ENCODE measurements at places on chromosomes 11 and 22. TPM values are rescaled to one million over a fixed set of nuclear protein-coding genes. Genes with fewer than 3 reads are reported as not detected.

GRCh38 chr11:70353900-70354568 is 44.3 kb upstream of the CTTN start:
- no peak for DNase-seq

- no peak for DNase-seq
Measured at GRCh38 chr22:49255741-49256318, 571.8 kb downstream of the BRD1 start.

DNA sequence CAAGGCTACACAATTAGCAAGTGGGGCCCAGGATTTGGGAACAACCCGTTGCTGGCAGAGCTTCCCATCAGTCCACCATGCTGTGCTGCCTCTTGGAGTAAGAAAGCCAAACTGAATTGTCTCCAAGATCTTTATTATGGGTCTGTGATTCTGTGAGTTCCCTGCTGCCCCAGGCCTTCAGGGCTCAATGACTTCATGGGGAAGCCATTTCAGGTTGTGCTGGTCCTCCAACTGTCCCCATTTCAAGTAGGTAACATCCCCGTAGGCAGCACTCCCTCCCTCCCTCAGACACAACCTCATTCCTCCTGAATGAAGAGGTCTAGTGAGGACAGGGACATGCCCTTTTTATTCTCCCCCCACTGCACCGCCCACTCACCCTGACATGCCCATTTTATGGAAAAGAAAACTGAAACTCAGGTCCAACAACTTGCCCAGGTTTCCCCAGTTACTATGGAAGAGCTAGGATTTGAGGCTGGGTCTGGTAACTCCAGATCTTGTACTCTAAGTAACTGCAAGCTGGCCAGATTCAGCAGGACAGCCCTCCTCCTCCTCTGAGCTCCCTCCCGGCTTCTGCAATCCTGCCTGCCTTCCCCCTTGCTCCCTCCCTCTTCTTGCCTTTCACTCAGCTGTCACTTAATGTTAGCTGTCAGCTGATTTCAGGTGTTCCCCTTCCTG is 8.2 kb upstream of the YWHAH start:
- DNase-seq, result no peak

GRCh38 chr22:48031589-48031988 is 1269.1 kb downstream of the TBC1D22A start:
- DNase-seq, result no peak

DNA sequence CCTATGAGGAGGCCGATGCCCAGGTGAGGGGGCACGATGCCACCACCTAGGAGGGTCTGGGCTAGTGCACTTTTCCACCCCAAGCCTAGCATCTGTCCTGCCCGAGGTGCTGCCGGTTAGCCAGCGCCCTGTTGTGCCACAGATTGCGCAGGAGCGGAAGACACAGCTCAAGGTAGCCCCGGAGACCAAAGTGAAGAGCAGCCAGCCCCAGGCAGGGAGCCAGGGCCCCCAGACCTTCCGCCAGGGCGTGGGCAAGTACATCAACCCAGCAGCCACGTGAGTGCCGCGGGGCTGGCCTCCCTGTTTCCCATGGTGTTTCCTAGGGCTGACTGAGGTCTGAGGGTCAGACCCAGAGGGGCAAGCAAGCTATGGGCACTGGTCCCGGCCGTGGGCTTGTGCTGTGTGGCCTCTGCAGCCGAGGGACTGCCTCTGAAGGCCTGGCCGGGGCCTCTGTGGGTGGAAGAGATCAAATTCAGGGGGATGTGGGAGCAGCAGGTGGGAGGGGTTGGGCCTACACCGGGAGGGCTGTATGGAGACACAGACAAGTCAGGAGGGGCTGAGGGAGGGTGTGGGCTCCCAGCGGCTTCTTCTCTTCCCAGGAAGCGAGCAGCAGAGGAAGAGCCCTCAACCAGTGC is 29.1 kb downstream of the PPIL2 start:
- no peak for DNase-seq

DNA sequence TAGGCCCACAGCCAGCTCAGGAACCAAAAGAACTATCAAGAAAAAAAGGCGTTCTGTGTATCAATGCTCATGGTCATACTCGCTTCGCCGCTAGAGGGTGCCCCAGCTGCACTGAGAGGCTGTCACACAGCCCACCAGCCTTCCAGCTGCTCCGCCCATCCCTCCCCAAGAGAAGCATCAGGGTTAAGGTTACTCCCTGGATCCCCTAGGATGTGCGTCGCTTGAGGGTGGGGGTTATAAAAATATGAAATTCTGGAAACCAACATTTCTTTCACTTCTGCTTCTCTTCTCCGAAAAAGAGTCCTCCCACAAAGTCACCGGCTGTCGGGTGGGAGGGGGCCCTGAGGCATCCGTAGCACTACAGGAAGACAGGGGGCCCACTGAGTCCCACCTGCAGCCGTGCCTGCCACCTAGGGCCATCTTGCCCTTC is 1.7 kb downstream of the CBX6 start:
- DNase-seq, result peak; percentile 83

Gene ADAMTS8
- polyA plus RNA-seq, result 3.0 TPM

Gene SLC22A8
- polyA plus RNA-seq, result 44.8 TPM

Gene GRIA4
- polyA plus RNA-seq, result 0.88 TPM

Gene MYBPC3
- polyA plus RNA-seq, result 0.07 TPM

Measured in renal pelvis (tissue), 12 donors.